HepG2 (cell line): ENCODE measurements at places on chromosomes 11 and 22. TPM values are rescaled to one million over a fixed set of nuclear protein-coding genes. Genes with fewer than 3 reads are reported as not detected.

Gene KRTAP5-8
- not detected in 2 replicates for total RNA-seq

Gene GVQW3
- total RNA-seq = 2.9 and 5.6 TPM in 2 replicates

Gene PLAAT4
- 1.00 and 1.6 TPM in 2 replicates for total RNA-seq

Gene ANO5
- total RNA-seq = 0.02 TPM in 1 of 2 replicates, not detected in the other

Gene CYP2D6
- 0.18 and 1.0 TPM in 2 replicates for total RNA-seq
